ENCODE measurements at places on chromosomes 7 and 10.

DNA sequence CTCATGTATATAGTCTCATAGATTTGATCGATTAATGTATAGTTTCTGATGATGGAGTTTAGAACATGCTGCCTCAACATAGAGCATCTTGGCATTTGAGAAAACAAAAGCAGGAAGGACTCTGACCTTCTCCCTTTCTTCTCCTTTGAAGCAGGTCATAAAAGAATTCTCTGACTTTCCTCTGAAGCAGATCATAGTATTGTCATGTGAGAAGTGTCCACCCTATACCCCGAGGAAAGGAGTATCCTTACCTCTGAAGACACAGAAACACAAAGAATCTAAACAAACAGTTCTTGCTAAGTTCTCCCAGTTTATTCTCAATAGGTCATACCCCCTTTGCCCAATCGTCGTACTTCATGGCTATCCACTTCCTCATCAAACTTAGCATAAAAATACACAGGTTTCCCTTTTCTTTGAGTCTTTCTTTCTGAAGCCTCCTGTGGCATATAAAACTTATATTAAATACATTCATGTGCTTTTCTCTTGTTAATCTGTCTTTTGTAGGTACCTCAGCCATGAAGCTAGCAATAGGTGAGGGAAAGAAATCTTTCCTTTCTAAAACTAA, 194.9 kb downstream of the REEP3 start:
- no peak for DNase-seq

- DNase-seq: no peak
Measured at GRCh38 chr10:98536551-98536950, 89.8 kb upstream of the HPS1 start.

- DNase-seq: no peak
Measured at GRCh38 chr10:133303206-133303605, 5.5 kb downstream of the TUBGCP2 start.

GRCh38 chr10:12489357-12489756, 140.0 kb downstream of the CAMK1D start:
- DNase-seq: no peak

DNA sequence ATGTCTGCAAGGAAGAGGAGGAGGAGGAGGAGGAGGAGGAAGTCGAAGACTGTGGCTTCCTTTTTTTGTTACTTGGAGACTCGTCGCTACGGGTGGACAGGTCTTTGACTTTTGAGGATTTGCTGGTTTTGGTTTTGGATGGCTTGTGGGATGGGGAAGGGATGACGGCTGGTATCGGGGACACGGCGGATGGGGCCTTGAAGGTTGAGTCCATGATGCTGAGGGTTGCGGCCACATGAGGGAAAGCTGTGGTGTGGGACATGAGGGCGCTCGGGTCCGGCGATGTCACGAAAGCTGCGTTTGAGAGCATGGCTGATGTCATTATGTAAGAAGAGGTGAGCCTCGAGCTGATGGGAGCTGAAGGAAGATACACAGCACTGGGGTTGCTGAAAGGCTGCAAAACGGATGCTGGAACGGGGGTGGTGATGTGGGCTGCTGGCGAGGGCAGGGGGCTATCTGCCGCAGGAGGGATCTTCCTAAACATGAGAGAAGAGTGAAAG, 33.1 kb upstream of the EFCAB10 start:
- no peak for DNase-seq
